ENCODE measurements at places on chromosomes 7 and 10.

DNA sequence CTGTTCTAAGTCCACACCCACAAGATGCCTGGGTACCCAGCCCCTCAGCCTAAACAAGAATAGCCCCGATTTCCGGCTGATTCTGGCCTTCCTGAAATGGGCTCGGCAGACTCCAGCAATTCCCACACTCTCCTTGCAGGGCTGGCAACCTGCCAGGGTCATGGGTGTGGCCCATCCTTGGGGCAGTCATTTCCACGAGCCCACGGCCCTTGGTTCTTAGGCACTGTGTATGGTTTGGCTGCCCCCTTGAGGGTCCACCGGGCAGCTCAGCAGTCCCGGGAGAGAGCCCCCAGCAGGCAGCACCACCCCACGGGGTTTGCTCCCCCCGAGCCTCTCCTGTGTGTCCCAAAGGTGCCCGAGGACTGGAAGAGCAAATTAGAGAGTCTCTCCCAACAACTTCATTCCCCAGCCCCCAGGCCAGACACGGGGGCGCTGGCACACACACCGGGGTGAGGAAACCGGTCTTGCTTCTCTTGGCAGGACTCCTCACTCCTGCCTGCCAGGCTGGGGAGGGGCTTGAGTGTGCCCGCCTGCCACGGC lies 142.2 kb downstream of the EMX2 start:
- peak; percentile 25 for DNase-seq

GRCh38 chr7:4065190-4065589 lies 616.9 kb upstream of the FOXK1 start:
- DNase-seq: no peak

DNA sequence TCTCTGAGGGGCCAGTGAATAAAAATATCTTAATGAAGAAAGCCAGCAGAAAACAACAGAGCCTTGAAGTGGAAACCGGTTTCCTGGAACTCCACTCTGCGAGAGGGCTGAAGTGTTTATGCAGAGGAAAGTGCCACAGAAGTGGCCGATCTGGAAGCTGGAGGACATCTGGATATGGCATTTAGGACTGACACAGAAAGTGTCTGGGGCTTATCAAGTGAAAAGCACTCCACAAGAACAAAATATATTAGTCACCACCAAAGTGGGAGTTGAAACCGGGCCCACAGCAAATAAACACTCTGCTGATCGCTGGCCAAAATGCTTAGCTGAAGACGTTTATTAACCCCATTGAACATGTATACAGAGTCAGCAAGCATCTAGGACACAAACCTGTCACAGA lies 7.8 kb downstream of the NOD1 start:
- DNase-seq: no peak

DNA sequence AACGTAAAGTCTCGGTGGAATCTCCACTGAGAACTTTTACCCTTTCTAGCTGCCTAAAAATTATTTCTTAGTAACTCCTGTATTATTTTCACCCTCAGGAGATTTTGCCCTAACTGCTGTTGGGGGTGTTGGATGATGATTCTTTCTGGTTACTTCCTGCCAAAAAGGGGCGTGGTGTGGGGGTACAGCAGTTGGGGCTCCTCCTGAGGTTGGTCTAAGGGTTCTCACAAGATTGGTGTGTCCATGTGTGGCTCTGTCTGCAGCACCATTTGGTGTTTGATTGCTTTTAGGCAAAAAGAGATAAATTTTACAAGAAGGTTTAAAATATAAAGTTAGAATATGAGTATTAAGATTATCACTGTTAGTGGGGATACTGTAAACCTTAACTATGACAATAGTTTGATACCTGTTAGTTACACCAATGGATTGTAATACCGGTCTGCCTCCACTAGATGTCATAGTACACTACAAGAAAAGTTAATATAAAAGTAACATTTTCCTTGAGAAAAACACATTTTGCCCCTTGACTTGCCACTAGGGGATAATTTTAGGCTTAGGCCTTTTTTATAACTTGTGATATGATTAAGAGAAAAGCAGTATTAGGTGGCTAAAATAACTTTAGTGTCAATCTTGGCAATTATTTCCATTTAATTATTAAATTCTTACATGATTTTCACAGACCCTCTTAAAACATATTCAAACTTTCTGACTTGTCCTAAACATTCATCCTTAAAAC lies 928.7 kb downstream of the IPMK start:
- DNase-seq: peak; percentile 48
